ENCODE measurements at places on chromosomes 2 and 18.

DNA sequence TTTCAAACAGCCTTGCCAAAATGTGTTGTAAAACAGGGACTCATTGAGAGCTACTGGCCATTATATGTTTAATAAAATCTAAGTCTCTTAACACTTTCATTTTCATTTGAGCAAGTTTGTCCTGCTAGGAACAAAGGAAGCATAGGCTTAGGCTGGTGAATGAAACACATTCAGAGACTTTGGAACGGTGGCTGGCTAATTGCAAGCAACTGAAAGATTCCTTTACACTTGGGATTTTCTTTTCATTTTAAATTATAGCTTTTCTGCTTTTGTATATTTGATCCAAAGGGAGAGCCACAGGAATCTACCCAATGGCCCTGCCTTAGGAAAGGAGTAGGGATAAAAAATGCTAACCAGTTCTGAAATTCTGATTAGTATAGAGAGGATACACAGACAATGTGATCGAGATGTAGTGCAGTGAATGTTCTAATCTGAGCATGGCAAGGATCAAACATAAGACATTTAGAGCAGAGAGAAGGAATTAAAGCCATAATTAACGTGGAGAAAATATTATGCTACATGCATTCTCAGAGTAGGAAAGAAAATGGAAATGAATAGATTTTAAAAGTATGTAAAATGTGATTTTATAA is 911.4 kb upstream of the SLC39A10 start:
- DNase-seq = no peak

DNA sequence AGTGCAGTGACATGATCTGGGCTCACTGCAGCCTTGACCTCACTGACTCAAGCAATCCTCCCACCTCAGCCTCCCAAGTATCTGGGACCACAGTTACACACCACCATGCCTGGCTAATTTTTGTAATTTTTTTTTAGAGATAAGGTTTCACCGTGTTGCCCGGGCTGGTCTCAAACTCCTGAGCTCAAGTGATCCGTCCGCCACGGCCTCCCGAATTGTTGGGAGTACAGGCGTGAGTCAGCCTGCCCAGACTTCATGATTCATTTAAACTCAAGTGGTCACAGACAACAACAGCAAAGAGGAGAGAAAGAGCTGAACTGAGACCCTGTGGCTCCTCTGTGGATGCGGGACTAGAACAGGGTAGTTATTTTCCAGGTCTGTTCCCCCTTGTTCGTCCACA is 83.0 kb downstream of the TSHZ1 start:
- DNase-seq = no peak

DNA sequence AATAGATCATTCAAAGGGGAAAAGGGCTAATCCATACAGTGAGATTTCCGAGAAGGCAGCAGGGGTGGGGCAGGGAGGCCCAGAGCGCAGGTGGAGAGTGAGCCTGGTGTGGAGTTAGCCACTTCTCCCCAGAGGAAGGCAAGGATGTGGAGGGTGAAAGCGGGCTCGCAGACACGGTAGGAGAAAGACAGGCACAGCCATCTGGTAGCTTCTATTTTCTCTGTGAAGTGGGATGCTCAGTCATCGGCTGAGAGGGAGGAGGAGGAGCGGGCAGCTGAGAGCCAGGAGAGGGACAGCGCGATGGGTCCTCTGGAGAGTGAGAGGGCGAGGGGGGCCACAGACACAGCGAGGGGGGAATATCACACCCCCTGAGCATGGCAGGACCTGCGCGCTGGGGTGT is 153.3 kb upstream of the NDUFV2 start:
- no peak for DNase-seq

- DNase-seq = no peak
Observed at GRCh38 chr2:112144966-112145365, 6.8 kb downstream of the FBLN7 start.

GRCh38 chr2:178747767-178748166 is 59.5 kb downstream of the TTN start:
- no peak for DNase-seq

GRCh38 chr2:72129681-72130340 is 17.9 kb downstream of the CYP26B1 start:
- no peak for DNase-seq

- DNase-seq = no peak
Observed at GRCh38 chr18:62730941-62731340, 15.6 kb downstream of the PHLPP1 start.

GRCh38 chr2:120991441-120991840 is 255.8 kb downstream of the GLI2 start:
- no peak for DNase-seq

GRCh38 chr2:41736105-41736567 is 311.7 kb upstream of the PKDCC start:
- DNase-seq = peak; percentile 80

- DNase-seq = no peak
Observed at GRCh38 chr2:241198381-241199279, 10.2 kb downstream of the ANO7 start.

DNA sequence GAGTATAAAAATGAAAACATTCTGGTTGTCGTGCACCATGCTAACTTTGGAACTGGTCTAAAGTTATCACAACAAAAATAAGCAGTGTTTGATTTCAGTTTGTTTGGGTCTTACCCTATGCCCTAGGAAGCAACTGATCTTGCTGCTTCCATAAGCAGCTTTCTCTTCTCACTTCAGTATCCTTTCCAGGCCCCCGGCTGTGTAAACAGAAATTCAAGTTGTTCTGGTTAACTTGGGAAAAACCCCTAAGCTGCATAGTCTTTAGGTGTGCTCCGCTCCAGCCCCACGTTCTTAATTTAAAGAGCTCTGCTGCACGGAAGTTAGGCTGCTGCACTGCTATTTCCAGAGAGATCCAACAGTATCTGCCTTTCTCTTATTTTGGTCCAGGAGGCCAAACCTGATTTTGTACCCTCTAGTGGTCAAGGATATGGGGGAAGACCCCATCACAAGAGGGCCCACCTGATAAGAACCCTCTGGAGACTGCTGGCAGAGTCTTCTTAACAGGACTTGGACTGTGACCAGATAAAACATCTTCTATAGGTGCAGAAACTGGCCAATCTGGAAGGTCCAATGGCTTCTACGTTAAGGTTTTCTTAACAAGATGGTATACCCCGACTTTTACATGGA is 69.1 kb downstream of the FEZ2 start:
- DNase-seq = no peak

- DNase-seq = no peak
Observed at GRCh38 chr2:20282916-20283592, 58.1 kb upstream of the SDC1 start.

- peak; percentile 73 for DNase-seq
Observed at GRCh38 chr2:86518481-86518880, 44.8 kb downstream of the CHMP3 start.

DNA sequence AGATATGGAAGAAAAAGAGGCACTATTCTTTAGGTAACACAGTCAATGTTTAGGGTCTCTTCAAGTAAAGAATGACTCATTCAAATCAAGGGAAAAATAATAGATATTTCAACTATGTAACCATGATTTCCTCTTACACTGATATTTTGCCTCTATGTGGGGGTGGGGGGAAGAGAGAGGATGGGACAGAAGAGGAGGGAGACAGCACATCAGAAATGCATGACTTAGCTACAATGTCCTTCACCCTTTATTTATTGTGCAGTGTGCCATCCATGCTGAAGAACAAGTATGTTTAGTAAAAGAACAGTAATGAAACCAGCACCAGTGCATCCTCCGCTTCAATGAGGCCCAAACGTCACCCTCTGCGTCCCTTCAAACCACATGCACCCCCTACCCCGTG is 204.8 kb downstream of the HDAC4 start:
- no peak for DNase-seq

GRCh38 chr18:20971886-20972267 is 139.7 kb downstream of the ROCK1 start:
- DNase-seq = peak; percentile 70

- no peak for DNase-seq
Observed at GRCh38 chr2:42102591-42103450, 55.0 kb downstream of the PKDCC start.

DNA sequence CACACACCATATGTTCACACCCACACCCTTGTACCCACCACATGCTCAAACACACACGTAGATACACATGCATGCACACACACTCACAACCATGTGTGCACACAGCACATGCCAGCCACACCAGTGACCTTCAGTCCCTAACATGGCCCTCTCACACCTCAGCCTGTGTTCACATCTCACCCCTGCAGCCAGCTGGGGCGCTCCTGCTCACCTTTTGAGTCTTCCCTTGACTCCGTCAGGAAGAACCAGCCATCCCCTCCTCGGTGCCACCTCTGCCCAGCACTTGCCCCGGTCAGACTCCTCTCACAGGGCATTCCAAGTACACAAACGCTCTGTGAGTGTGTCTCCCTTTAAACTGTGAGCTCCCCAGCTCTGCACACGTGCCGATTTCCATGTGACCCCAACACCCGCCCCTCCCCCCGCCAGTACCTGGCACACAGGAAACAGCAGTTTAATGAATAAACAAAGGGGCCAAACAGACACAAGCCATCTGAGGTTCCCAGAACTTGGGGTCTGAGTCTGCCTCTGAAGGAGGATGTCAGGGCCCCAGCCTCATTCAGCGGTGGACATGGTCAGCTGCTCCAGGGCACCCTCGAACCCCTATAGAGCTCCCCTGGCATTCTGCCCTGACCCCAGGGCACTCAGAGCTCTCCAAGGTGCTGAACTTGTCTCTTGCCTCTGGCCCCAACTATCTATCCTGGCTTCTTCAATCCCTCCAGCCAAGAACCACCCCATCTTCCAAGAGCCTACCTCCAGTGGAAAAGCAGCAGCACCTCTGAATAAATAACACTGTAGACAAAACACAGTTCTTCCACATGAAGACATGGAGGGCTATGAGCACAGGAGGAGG is 252.9 kb downstream of the ATAD2B start:
- peak; percentile 86 for DNase-seq

GRCh38 chr2:40150266-40150665 is 301.6 kb downstream of the SLC8A1 start:
- no peak for DNase-seq

DNA sequence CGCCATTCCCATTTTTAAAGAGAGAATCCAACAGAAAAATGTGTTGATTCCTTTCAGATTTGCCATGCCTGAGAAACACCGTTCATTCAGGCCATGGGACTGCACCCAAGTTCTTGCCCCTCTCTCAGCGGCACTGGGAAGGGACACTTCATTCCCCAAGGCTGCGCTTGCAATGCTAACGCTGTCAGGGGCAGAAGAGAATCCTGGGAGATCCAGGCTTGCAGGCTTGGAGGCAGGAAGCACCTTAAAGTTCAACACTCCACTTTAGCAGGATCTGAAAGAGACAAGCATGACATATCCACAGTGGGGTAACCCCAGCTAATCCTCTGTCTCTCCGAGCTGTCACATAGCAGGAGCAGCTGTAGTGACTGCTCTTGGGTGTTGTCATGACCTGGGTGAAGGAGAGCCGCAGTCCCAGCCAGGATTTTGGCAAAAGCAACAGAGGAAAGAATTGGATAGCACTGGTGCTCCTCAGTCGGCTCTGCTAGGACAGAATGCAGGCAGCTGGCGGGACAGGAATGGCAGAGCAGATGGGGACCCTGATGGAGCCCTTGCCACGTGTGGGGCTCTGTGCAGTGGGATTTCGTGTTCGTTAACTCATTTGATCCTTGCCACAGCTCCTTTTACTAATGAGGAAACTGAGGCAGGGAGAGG is 22.0 kb upstream of the ODC1 start:
- no peak for DNase-seq

- DNase-seq = peak; percentile 93
Observed at GRCh38 chr2:102660070-102660469, 40.7 kb downstream of the SLC9A2 start.

DNA sequence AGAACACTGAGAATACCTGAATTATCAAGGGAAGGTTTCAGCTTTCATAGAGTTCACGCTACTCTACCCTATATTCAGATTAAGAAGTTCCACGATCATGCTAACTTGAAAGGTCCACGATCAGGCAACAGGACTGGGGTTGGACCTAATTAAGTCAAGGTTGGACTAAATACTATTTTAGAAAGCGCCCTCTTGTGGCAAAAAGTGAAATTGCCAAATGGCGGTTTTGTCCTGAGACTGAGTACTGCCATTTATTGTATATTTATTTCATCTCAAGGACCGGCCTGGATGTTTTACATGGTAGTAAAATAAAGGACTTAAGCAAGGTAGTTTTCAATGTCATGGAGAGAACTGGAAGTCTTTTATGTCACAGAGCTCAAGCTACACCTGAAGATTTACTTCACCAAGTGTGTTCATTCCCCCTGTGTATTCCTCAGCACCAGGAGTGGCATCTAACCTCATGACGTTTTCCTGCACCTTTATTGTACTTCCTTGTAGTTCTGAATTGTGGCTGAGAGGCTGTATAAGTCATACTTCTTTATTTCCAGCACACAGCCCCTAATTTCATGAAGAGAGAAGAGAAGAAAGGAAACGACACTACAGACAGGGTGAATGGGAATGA is 56.8 kb downstream of the SRD5A2 start:
- DNase-seq = peak; percentile 77

- DNase-seq = no peak
Observed at GRCh38 chr18:40751186-40751585, 1203.8 kb upstream of the PIK3C3 start.

- DNase-seq = peak; percentile 80
Observed at GRCh38 chr2:203650860-203651613, 55.4 kb upstream of the CD28 start.

GRCh38 chr2:137117385-137117784 is 352.0 kb downstream of the THSD7B start:
- no peak for DNase-seq

GRCh38 chr2:60260639-60261296 is 292.7 kb downstream of the BCL11A start:
- DNase-seq = peak; percentile 18

GRCh38 chr2:192377173-192377572 is 182.4 kb upstream of the TMEFF2 start:
- DNase-seq = no peak

- no peak for DNase-seq
Observed at GRCh38 chr2:202009581-202009980, 24.1 kb upstream of the FZD7 start.

GRCh38 chr2:23658466-23658942 is 268.4 kb downstream of the ATAD2B start:
- peak; percentile 30 for DNase-seq

DNA sequence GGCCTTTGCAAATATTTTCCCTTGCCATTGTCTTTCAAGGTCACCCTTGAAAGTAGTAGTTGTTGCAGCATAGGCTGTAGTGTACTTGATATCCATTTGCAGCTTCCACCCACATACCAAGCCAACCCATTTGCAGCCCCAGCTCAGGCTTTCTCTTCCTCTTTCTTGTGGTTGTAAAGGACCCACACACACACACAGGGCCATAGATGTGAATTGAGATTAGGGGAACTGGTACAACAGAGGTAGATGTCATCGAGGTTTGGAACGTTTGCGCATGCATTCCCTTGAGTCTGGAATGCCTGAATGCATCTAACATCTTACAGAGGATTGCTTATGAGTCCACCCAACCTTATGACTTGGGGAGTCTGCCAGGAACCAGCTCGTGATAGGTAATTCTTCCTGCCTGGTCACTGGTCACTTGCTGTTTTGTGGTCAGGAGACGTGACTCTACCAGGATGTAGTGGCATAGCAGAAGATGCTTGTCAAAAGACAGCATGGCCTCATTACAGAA is 91.9 kb downstream of the MRPS9 start:
- DNase-seq = peak; percentile 69

GRCh38 chr18:5317186-5317585 is 21.7 kb upstream of the ZBTB14 start:
- DNase-seq = peak; percentile 46

- DNase-seq = no peak
Observed at GRCh38 chr2:75810611-75811330, 100.1 kb upstream of the GCFC2 start.

Data from hematopoietic multipotent progenitor cell treated with erythropoietin and hydrocortisone succinate and interleukin-3 and kit ligand, for 6 days (in vitro differentiated cells).